ENCODE measurements at places on chromosomes 1 and 21.

GRCh38 chr1:55318116-55318817 lies 103.1 kb upstream of the USP24 start:
- no peak for DNase-seq

- no peak for DNase-seq
Observed at GRCh38 chr1:15852036-15852827, 4.7 kb downstream of the SPEN start.

GRCh38 chr1:22850681-22851080 lies 122.0 kb downstream of the LACTBL1 start:
- DNase-seq, result no peak

- DNase-seq, result no peak
Observed at GRCh38 chr1:117271959-117272358, 61.2 kb upstream of the VTCN1 start.

DNA sequence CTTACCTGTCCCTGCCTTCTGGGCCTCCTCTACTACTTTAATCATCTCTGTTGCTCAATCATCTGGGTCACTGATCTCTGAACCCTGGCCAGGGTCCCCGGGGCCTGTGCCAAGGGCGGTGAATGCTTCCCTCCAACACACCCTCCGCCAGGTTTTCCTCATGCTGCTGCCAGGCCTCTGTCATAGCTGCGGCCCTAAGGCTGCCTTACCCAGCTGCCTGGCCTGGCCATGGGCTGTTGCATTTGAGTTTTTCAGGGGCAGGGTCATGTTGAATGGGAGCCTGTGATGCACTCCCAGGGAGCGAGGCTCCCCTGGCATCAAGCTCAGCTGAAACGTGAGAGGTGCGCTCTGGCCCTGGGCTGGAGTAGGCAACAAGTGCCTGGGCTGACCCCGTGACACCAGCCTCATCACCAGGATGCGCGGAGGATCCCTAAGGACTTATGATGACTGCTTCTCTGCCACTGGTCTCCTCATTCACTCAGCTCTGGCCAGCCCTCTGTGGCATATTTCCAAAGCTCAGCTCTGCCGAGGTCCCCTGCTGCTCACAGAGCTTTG lies 7.6 kb downstream of the EDN2 start:
- DNase-seq, result no peak

GRCh38 chr1:8822373-8823294 lies 5.2 kb upstream of the RERE start:
- no peak for DNase-seq

DNA sequence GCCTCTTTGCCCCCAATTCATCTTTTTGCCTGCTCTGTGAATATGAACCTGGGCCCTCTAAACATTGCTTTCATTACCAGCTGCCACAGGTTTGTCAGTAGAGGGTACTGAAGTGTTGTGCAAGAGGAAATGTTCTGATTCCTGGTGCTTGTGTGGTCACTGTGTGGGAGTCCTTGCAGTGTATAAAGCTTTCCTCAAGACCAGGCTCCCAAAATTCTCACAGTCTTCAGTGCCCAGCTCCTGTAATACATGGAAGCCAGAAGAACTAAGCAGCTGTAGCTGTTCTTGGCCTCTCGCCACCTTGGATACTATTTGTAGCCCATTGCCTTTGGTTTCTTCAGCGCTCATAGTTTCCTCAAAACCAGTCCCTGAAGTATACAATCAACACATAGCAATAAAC lies 1046.2 kb downstream of the BRINP3 start:
- no peak for DNase-seq

GRCh38 chr1:160219062-160219929 lies 14.1 kb downstream of the PEA15 start:
- no peak for DNase-seq

GRCh38 chr1:36702963-36703362 lies 220.2 kb upstream of the CSF3R start:
- DNase-seq, result no peak

GRCh38 chr1:75170011-75170410 lies 35.8 kb downstream of the LHX8 start:
- DNase-seq, result no peak

DNA sequence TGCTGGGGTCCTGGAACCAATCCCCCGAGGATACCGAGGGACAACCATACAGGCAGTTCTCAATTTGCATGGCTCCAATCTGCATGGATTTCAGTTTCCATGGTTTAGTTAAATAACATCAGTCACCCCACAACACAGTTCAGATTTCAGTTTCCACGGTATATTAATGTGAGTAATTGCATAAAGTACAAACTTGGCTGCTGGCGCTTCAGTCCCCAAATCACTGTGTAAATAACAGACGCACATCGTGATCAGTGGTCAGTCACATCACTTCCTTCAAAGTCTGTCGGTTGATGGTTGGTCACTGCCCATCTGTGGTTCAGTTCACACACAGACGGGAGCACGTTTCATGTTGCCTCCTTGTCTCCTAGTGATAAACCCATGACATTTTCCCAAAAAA lies 66.4 kb upstream of the LPGAT1 start:
- no peak for DNase-seq

GRCh38 chr1:119742202-119742601 lies 26.5 kb downstream of the HMGCS2 start:
- DNase-seq, result no peak

GRCh38 chr1:77371396-77371795 lies 89.6 kb downstream of the AK5 start:
- no peak for DNase-seq

GRCh38 chr21:44299458-44300261 lies at the start of gene PFKL:
TSS of gene PFKL (plus strand) at chr21:44300053. CDS start at chr21:44300106, 53 bp downstream.
- peak; percentile 39 for DNase-seq

DNA sequence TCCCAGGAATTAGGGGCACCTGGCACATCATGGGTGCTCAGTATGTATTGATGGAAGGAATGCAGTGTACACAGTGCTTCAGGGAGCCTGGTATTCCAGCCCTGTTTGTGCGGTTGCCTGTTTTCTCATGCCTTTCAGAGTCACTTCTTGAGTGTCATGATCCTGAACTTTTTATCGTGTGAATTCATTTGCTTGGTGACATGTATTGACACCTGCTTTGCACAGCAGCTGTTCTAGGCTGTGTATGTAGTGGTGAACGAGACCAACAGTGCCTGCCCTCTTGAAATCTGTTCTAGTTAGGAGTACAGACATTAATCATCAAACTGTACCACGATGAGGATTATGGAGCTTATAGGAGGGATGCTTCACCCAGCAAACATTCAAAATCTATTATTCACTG lies 6.1 kb downstream of the HTR6 start:
- no peak for DNase-seq

GRCh38 chr1:108823632-108824031 lies 33.3 kb downstream of the AKNAD1 start:
- DNase-seq, result no peak

DNA sequence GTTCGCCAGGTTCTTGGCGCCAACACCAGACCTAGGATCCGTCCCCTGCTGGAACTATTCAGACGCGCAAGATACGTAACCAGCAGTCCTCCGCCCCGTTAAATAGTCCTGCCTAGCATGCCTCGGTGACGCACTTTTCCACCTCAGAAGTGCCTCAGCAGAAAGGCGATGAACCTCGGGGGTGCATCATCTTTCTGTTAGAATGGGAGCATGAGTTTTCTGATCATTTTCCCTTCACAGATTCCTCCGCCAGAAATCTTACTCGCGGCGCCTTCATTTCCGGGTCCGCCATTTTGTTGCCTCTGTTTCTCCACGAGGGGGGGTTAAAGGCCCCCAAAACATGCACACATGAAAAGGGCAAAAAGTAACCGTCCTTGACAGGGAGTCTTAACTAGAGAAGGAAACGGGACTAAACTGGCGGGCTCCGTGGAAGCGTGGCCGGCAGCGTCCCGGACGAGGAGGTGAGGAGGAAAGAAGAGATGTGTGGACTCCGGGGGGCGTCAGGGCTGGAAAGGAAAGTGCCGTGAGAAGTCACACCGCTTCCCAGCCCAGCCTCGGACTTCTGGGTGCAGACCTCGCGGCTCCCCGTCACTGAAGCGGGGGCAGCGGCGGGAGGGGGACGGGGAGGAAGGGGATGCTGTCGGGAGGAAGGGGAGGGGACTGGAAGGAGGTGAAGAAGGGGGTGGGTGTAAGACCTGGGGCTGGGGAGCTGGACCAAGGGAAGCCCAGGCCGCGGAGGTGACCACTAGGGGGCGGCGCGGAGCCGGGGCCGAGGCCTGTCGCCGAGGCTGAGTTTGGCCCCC lies at the start of gene GABPB2:
Gene GABPB2 (plus strand): TSS at position 288 of the 803 bp plus-strand sequence. CDS start 17,429 bp downstream, outside the sequence.
- peak; percentile 87 for DNase-seq

DNA sequence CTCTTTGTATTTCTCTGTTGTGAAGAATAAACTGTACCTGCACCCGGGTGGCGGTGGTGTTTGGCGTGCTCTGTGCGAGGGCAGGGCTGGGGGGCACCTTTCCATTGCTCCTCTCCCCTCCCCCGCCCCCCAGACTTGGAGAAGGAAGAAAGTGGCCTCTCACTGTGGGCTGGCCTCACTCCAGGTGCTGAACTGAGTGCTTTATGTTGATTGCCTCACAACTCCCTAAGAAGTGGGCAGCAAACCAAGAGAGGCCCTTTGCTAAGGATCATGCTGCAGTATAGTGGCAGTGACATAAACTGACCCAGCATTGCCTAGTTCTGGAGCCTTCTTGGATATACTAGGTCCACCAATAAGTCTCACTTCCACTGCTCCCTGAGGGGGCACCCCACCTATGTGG lies 20.2 kb downstream of the A3GALT2 start:
- DNase-seq, result no peak

DNA sequence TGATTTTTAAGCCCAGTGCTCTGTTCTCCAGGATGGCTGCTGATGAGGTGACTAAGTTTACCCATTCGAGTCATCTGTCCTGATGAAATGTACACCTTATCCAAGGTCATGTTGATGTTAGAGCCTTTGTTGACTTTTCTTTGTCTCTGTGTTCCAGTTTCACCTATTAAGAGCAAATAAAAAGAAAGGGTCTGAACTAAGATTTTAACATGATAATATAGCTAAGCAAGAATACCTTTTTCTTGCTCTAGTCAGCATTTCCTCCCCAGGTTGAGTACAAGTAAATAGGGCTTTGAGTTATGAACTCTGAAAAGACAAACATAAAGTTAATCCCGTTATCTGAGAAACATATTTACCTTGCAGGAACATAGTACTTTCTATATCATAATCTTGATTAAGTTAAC lies 52.1 kb upstream of the GPR88 start:
- DNase-seq, result no peak

DNA sequence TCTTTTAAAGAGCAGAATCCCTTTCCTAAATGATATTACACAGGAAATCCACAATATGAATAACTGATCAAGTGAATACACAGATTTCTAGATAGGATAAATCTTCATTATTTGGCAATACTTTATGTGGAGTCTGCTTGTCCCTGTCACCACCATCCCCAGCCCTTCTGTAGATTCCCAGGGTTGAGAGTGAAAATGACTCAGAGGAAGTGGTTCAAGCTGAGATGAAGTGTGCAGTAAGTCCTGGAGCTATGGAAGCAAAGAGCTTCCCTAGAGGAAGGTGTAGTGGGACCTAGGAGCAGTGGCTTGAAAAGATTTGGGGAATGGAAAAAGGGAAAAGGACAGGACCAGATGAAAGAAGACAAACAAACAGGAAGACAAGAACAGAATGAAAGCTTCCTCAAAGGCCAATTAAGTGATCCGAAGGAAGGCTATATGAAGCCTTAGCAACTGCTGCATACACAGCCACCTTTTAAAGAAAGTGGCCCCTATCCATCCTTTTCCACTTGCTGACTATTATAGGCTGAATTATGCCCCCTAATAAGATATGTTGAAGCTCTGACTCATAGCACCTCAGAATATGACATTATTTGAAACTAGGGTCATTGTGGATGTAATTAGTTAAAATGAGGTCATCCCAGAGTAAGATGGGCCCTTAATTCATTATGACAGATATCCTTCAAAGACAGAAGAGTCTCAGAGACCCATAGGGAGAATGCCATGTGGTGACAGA lies 96.5 kb upstream of the CAMK1G start:
- DNase-seq, result no peak

- no peak for DNase-seq
Observed at GRCh38 chr1:34851431-34852105, 8.0 kb downstream of the SMIM12 start.

DNA sequence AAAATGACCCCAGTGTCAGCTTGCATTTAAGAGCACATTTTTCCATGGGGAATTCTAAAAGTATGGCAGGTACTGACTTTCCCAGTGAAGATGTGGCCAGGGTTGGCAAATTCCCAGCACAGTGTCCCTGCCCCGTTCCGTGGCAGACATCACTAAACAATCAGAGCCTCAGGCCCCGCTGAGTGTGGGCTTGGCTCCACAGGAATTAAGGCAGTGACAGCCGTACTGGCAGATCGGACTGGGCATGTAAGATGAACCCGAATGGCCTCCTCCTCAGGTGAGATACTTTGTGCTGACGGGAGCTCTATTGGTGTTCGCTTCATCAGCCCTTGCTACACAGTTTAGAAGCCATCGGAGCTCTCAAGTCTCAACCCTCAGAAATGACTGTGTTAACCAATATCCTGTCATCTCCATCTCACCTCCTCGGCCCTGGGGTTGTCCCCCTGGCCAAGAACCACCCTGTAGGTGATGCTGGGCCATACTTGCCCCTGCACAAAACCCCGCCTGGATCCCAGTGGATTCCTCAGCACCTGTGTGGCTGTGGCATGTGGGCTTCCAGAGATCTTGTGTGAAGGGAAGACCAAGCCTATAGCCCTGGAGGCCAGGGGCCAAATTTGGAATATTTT lies 29.0 kb upstream of the ABCG1 start:
- no peak for DNase-seq

GRCh38 chr1:245279346-245279745 lies 124.6 kb downstream of the KIF26B start:
- DNase-seq, result no peak

GRCh38 chr1:235863699-235864093 lies 3.0 kb downstream of the LYST start:
- DNase-seq, result no peak

- DNase-seq, result peak; percentile 1
Observed at GRCh38 chr1:51877434-51878307, 856 bp downstream of the NRDC start.

DNA sequence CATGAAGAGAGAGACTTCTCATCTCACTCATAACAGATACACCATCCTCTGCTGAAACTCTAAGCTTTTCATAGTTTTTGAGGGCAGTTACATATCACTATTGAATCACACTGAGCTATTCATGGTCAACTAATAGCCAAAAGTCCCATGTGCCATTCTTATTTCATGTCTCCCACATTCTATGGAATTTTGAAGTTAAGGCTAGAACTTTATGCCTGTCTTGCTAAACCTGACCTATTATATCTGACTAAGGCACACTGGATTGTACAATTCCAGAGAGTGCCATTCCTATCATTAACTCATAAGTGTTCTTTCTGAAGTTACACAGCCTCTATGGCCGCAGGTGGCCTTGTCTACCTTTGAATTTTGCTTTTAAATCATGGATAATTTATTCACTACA lies 254.3 kb downstream of the PTPRC start:
- DNase-seq, result no peak

DNA sequence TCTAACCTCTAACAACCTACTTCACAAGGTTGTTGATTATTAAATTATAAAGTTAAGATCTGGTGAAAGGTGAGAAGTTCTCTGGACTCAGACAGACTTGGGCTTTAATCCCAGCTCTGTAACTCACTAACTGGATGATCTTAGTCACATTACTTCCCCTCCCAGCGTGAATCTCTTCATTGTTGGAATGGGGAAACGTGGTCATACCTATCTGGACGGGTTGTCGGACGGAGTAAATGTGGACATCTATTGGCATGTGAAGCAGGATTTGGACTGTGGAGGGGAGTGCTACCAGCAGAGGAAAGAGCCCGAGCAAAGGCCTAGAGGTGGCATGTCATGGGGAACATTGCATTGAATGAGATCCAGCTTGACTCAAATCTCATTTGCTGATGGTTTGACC lies 45.1 kb upstream of the RPL11 start:
- no peak for DNase-seq

Measured in central memory CD4-positive, alpha-beta T cell (primary cell).